COR-L47 (cell line): ENCODE measurements at places on chromosomes 2 and 18.

- DNase-seq = no peak
These were observed 26.5 kb upstream of the EML4 start for GRCh38 chr2:42142547-42143184.

GRCh38 chr2:241359481-241360045, 3.5 kb downstream of the FARP2 start:
- no peak for DNase-seq

DNA sequence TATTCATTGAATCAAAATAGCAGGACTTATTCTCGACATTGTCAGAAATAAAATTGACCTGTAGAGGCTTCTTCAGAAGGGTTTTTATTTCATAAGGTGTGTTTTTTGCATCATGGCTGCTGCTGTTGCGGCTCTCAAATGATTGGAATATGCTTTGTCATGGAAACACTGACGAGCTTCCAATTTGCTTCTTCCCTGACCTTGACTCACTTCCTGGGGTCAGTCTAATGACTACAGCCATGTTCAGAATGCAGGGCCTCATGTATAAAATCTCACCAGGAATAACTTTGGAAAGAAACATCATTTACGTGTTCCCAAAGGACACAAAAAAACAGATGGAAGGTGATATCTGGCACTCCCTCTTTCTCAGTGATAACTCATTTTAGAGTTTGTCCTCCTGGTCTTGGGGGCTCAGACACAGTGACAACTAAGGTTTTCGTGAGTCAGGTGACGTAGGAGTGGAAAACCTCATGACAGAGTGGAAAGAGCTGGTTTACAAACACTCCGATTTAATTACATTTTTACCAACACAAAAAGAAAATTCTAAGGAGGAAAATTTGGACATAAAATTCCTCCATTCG, 467.0 kb upstream of the RAB12 start:
- no peak for DNase-seq

- no peak for DNase-seq
These were observed 1.7 kb downstream of the SH3RF3 start for GRCh38 chr2:109130723-109130995.

GRCh38 chr2:19111354-19111753, 247.1 kb downstream of the OSR1 start:
- DNase-seq = no peak
